Stimulated activated CD8-positive, alpha-beta memory T cell treated with anti-CD3 and anti-CD28 coated beads, Interleukin-7, amount 100 ng/mL, for 1 hour (primary cell): ENCODE measurements at places on chromosomes 4 and X.

DNA sequence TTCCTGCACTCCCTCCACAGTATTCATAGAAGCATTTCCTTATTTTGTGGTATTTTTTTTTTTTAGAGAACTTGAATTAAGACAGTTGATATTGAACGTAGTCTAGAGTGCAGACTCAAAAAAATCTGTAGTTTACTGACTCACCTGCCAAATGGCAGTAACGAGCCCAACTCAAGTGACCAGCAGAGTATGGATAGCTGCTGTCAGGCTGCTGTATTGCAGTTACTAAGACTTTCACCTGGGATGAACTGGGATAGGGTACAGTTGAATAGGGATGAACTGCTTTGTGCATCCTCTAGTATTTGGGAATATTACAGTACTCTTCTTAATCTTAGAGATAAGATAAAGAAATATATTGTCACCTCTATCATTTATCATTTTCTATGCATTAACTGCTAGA lies 7.0 kb upstream of the SLC7A11 start:
- no peak for DNase-seq

GRCh38 chr4:127578491-127578890 lies 54.3 kb upstream of the INTU start:
- DNase-seq, result no peak

DNA sequence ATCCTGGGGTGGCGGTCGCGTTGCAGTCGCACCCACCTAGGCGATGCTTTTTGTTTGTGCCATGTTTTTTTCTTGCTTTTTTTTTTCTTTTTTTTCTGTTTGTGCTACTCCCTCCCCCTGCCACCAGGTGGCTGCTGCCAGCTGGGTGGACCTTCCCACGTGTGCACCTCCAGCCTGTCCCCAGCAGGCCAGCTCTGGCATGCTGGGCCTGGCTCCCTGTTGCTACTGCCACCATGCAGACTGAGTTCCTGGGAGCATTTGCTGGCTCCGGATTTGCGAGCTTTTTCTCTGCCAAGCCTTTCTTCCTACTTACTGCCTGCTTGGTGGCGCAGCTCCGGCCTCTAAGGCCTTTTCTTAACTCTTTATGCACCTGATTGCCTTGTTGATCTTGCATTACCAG lies 161.2 kb upstream of the WDFY3 start:
- no peak for DNase-seq

DNA sequence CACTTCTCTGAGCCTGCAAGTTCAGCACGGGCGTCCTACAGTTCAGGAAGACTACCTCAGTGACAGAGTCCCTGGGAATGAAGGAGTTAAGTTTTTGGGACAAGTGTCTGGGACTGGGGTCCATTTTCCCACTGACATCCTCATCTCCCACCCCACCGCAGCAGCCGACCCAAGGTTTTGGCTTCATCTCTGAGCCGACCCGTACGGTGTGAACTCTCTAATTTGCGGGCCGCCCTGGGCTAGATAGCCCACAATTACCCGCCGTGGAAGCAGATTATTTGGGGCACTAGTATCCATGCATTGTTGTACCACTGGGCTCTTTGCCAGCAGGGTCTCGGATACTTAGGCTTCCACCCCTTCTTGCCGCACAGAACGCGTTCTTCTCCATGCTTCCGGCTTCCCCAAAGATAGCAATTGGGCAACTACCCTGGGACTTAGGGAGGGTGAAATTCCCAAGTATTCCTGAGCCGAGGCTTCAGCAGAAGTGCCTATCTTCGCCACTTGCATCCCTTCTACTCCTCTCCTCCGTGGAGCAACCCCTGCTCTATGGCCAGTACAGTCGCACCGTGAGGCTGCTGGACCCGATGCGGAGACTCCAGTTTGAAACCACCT lies 2.4 kb downstream of the IL1RAPL2 start:
- DNase-seq, result no peak

- no peak for DNase-seq
These were observed 13.1 kb upstream of the FAM13A start for GRCh38 chr4:89070041-89070440.

GRCh38 chr4:74790652-74791051 lies 3.7 kb downstream of the BTC start:
- DNase-seq, result no peak

GRCh38 chr4:59222221-59222620 lies 1977.9 kb upstream of the ADGRL3 start:
- no peak for DNase-seq

DNA sequence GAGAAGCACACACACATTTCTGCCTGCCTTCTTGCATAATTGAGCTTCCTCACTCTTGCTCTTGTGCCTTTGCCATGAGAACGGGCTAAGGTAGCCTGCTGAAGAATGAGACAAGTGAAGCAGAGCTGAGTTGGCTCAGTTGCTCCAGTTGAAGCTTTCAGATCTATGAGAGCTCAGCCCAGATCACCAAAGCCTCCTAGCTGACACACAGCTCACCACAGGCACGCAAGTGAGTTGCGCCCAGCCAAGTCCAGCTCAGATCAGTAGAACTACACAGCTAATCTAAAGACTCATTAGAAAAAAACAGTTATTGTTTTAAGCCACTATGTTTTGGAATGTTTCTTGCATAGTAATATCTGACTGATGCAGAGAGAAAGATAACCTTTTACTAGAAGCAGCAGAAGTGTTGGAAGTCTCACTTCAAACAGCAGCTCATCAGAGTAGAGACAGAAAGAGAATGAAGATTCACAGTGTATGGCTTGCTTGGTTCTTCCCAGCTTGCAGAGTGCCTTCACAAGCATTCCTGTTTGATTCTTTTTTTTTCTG lies 362.4 kb downstream of the MID1IP1 start:
- no peak for DNase-seq
